ENCODE measurements at places on chromosomes 16 and 17.

GRCh38 chr16:66265556-66266141 is 100.8 kb upstream of the CDH5 start:
- DNase-seq: no peak

DNA sequence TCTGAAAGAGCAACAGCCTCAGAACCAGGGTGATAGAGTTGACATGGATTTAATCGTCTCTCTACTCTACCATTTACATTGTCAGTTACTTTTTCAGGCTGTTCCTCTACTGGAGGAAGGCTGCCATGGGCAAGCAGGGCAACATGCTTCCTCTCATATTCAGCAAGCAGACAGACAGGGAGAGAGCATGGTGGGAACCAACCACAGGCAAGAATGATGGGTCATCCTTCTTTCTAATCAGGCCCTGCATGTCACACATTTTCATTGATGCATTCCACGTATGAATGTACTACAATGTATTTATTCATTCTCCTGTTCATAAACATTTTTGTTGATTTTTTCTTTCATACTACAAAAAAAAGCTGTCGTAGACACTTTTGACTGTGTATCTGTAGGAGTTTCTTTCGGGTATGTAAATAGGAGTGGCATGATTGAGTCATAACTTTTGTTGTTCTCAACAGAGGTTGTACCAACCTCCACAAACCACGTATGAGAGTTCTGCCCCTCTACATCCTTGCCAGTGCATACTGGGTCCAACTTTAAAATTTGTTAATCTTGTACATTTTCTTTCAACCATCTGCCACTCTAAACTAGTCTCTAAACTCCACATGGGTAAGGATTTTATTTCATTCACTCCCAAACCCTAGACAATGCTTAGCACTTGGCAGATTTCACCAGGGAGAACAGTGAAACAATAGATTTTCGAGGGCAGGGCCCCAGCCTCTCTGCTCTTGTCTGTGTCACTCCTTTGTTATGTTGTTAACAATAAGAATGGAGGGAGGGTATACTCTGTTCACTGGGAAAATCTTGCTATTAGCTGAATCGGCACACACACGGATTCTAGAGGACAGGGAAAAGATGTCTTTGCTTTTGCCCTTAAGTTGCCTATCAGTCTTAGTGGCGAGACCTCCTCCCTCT is 58.7 kb downstream of the CMC2 start:
- no peak for DNase-seq

DNA sequence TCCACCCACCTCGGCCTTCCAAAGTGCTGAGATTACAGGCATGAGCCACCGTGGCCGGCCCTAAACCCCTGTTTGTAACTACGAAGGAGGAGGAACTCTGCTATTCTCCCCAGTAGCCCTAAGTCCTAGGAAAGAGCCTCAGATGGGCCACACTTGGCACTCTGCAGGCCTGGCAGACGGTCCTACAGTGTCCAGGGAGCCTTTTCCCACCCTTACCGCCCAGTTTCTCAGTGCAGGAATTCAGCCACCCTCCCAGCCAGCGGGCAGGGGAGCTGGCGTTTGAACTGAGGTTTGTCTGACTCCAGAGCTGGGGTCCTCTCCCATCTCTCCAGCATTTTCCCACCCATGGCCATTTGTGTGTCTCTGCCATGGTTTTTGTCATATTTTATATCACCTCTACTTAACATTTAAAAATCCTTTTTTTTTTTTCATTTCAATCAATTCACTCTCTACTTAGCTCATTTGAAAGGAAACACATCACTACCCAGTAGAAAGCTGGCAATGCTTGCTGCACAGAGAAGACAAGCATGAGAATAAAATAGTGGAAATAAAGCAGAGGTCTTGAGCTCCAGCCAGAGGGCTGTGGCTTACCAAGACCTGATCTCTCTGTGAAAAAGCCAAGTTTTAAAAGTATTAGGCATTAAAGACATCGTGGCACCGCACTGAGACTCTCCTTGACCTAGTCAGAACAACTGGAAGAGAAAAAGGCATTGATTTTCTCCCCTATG is 34.9 kb downstream of the BCO1 start:
- no peak for DNase-seq

DNA sequence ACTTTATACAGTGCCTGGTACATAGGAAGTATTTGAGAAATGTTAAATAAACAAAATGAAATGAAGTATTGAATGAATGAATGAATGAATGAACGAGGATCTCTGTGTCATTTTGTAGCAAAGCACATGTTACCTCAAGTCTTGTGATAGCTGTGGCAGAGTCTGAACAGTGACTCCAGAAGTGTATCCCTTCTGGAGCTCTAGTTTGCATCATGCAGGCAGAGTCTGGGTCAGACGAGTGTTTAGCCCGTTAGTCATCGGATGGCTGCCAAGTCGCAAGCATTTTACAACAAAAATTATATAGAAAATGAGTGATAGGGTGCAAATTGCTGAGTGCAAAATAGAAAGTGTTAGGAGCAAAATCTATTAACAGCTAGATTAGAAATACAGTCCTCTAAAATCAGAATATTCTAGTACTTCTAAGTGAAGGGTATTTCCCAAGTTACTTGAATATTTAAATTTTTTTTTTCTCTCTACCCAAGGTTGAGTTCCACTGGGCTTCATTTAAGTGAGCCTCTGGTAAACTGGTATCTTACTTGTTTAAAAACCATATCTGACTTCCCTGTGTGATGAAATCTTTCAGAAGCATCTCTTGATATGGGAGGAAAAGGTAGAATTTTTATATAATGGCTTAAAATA is 113.3 kb downstream of the FTO start:
- DNase-seq: no peak

DNA sequence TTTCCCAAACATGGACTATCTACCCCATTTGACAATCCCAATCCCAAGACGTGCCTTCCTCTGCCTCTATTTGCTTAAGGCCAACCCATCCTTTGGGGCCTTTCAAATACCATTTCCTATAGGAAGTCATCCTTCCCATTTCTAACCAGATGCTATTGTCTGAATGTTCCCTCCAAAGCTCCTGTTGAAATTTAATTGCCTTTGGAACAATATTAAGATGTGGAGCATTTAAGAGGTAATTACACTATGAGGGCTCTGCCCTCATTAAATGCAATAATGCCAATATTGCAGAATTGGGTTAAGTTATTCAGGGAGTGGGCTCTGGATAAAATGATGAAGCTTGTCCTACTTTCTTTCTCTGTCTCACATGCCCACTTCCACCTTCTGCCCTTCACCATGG is 125.4 kb downstream of the ASIC2 start:
- DNase-seq: no peak

DNA sequence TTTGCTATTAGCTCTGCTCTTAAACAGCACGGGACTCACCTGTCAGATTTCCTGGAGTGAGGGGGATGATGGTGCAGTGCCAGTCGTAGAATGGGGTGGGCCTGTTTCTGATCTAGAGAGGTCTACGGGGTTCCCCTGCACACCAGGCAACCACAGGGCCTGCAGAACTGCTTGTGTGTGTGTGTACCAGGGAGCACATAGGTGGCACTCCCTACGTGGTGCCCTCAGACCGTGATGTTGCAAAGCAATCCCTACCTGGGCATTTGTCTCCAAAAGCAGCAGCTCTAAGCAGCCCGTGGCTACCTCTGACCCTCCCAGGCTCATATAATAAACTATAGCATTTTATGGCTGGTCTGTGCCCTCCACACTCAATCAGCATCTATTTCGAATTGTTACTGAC is 38.5 kb downstream of the MPRIP start:
- DNase-seq: no peak

DNA sequence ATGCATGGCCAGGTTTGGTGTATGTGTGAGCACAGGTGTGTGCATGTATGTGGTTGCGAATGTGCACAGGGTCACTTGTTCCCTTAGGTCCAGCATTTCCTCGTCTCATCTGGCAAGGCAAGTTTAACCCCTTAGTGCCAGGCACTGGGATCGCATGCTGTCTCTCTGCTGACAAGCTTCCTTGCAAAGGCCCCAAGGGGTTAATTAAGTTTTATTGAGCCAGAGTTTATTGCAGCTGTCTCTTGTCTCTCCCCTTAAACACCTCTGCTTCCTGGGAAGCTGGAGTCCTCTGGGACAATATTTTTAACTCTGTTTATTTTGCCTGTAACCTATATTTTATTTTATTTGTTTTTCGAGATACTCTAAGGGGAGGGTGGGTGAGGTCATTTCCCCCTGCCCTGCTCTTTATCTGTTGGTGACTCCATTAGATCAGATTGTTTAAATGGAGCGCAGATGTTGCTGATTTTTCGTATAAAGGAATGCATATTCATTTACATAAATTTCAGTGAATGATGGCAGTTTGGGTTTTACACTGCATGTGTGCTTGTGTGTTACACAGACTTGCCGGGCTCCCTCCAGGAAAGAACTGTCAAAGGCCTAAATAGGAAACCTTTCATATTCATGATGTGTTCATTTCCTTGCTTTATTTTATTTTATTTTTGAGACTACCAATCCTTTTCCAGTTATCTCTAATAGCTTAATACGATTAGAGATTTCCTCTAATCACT is 99.7 kb downstream of the CBLN1 start:
- no peak for DNase-seq

DNA sequence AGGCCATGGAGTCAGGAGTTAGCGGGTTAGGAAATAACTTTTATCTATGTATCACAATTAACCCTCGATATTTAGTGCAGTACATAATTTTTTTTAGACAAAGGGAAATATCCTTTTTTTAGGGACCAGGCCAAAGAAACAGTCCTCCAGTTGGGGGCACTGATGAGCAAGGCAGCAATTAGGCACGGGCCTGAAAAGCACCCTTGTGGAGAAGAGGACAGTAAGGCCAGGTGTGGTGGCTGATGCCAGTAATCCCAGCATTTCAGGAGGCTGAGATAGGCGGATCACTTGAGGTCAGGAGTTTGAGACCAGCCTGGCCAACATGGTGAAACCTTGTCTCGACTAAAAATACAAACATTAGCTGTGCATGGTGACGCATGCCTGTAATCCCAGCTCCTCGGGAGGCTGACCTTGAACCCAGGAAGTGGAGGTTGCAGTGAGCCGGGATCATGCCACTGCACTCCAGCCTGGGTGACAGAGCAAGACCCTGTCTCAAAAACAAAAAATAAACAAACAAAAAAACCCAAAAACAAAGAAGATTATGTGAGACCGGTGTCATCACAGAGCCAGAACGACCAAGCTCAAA is 158.3 kb upstream of the NOL11 start:
- no peak for DNase-seq

DNA sequence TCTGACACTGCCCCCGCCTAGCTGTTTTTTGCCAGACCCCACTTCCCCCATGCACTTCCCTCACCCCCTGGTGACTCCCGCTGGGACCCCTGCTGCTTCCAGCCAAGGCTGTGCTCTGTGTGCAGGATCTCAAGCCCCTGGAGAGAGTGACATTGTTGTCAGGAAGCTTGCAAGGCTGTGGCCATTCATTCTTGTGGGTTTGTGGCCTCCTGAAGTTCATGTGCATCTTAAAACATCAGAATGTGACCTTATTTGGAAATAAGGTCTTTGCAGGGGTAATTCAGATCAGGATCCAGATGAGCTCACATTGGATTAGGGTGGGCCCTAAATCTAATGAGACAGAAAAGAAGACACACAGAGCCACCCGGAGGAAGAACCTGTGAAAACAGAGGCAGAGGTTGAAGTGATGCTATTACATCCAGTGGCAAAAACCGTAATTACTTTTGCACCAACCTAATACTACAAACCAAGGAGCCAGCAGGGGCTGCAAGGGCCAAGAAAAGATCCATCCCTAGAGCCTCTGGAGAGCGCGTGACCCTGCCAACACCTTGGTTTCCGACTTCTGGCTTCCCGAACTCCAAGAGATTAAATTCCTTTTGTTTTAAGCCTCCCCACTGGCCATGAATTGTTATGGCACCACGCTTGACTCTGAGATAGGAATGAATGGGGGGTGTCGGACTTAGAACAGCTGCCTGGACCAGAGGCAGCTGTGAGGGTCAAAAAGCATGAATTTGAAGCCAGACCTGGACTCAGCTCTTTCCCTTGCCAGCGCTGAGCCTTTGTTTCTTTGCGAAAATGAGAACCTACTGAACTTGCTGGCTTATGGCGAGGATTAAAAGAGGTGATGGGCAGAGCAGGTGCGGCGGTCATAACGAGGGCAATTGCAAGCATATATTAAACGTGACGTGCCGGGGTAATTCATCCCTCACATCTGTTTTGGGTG is 75.5 kb downstream of the BMERB1 start:
- no peak for DNase-seq

DNA sequence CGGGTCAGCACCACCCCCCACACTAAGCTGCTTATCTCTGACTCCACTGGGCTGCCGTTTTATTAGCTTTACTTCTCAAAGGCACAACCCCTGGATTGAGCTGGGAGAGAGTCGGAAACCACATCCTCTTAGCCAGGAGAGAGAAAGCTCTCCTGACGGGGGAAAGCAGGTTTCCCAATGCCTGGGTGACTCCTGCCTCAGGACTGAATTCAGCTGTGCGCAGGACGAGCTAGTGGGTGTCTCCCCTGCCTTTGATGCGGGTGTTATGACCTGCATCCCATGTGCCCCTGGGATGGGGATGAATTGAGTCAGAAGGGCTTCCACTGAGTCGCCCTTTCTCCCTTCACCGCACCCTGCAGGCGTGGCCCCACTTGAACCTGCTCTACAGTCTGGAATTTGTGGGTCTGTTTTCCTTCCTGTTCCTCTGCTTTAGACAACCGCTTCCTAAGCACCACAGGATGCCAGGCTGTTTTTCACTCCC is 819.2 kb upstream of the EEF2KMT start:
- DNase-seq: no peak

DNA sequence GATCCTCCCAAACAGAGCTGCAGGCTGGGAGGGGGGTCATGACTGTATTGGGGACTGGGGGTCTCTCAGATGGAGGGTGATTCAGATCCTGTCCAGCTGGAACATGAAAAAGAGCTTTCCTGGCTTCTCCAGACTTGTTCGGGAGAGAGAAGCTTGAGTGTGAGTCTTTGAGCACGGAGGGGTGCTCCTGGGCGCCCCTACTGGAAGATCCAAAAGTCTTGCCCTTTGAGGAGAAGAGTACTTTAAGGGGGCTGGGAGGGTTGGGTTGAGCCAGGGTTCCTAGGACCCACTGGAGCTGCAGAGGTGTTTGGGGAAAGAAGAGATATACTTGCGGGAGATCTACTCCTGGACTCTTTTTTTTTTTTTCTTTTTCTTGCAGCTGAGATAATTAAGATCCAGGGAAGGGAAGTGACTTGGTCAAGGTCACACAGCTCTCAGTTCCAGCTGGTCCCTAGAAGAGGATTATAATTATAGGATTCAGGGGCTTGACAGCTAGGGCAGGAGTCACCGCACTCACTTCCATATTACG is 8.4 kb downstream of the RARA start:
- DNase-seq: peak; percentile 73

DNA sequence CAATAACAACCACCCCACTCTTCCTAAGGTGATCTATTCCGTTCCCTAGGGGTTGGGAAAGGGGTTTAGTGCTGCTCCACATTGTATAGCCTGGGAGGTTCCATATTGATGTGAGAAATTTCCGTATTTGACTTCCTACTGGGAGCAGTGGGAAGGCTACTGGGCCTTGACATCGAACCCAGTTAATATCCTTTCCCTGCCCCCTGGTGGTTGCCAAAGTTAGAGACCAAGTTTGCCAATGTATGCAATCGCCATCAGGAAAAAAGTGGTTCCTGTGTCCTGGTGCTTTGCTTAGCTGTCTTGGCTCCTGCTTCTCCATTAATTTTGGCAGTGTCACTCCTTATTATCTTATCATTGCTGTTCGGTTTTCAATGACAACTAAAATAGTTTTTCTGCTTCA is 914.9 kb downstream of the KCNJ2 start:
- peak; percentile 80 for DNase-seq

GRCh38 chr17:57559226-57559625 is 185.9 kb downstream of the CCDC182 start:
- DNase-seq: no peak

Measured in BE2C (cell line).